DMS79 (cell line): ENCODE measurements at places on chromosomes 16 and 17.

DNA sequence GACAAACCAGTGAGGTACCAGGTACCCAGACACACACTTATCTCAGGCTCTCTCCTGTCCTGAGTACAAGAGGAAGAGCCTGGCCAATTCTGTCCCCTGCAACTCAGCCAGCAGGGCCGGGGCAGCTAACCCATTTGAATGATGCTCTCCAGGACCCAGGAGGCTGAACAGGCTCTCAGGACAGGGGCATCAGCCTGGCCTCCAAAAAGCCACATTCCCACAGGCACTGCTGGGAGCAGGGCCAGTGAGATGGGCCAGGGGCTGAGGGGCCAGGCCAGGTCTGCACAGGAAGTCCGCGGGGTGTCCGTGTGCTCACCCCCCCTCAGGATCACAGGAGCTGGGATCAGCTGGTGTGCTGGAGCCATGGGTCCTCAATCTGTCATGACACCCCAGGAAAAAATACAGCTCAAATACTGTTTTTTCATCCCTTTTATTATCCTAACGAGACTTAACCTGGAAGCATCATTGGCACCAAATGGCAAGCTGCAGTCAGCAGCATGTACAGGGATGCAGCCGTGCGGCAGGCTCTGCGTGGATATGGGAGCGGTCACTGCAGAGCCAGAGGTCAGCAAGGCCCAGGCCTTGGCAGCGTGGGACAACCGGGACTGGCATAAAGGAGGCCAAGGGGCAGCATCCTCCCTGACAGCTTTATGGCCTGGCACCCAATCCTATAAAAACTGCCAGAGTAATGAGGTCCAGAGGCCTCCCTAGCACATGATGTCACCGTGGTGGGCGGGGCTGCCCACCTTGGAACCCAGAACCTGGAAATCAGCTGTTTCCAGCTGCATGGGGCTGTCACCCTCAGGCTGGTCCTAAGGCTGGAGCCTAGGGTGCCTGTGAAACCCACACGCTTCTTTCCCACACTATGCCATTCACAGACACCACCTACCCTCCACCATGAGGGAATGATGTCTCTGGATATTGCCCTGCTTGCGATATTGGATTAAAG, 276.7 kb downstream of the C16orf95 start:
- no peak for DNase-seq

DNA sequence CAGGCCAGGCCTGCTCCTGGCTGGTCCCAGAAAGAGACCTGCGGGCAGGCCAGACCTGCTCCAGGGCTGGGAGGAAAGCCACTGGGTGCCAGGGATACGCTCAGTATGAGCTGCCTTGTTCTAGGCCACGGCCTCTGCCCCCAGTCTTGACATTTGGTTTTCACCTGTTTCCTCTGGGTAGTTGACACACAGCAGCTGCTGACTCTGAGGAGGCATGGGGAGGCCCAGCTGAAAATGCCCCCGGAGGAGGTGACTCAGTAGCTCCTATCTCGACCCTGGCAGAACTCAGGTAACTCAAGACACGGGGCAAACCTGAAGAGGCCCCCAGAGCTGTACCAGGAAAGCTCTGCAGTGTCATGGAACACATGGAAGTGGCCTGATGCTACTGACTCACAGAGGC, 13.9 kb upstream of the ADGRG1 start:
- no peak for DNase-seq

GRCh38 chr16:1097800-1098199, 1.8 kb upstream of the C1QTNF8 start:
- DNase-seq, result no peak

DNA sequence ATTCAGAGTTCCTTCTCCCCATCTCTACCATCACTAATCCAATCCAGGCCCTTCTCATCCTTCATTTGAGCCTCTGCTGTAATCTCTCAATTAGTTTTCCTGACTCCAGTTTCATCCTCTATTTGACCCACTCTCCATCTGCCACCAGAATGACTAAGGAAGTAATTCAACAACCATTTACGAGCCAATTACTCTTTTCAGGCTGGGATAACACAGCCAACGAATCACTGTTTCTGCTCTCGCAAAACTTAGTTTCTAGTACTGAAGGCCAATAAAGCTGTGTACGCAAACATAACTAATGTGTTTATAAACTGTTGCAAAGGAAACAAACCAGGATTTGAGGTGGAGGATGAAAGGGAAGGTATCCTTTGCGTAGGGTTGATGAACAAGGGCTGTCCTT, 53.7 kb downstream of the MAP2K6 start:
- no peak for DNase-seq

DNA sequence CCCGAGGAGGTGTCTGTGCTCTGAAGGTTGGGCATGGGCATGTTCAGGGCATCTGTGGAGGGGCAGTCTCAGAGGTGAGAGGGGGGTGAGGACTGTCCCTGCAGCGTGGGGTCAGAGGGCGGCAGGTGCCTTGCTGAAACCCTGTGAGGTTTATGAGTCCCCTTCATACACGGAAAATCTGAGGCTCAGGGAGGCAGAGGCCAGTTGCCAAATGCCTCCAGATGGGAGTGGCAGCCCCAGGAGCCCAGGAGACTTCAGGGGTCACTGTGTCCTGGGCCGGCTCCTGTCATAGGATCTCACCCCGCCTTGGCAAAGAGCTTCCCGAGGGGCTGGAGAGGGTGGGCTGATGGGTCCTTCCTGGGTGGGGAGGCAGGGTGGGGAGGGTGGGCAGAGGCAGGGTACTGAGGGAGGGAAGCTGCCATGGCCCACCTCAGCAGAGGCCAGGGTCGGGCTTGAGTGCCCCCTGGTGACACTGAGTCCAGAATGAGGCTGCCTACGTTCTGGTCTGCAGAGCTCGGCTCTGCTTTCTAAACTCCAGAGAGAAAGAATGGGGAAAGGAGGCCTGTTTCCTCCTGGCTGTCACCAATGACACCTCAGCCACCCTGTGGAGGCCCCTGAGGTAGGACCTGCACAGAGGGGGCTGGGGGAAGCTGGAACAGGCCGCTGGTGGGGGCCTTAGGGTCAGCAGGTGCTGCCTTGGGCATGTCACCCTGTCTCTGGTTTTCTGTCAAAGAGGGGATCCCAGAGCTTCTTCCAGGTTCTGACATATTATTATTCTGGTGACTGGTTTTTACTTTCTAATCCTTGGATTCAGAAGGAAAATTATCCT, 1.1 kb downstream of the LGALS9 start:
- DNase-seq, result no peak

DNA sequence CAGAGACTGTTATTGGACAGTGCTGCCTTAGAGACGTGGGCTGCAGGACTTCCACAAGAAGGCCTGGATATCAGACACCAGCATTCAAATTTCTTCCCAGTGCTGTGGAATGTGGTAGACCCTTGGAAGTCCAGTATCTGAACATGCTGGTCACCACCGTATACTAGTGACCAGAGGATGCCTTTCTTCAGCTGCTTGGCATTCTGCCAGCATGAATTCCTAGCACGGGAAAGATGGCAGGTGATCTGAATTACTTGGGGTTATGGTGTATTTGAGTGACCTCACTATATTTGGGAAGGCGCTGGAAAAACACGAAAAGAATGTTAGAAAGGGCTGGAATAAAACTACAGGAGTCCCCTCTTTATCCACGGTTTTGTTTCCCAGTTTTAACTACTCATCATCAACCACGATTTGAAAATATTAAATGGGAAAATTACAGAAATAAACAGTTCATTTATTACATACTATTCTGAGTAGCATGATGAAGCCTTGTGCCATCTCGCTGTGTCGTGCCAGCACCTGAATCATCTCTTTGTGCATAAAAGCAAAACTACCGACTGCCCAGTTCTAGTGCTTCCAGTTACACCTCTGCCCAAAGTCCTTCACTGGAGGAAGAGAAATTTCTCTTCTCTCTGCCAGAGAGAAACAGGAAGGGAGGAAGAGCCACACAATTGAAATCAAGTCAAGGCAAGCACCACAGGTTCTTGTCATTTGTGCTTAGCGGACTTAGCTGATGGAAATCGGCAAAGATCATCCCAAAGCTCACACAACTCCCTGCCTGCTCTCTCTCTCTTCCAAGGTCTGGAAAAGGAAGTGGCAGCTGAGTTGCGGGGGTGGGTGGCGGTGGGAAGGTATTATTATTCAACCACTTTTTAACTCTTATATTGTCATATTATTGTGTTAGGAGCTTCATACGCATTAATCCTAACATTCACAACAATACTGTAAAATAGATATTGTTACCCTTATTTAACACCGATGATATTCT, 1.4 kb upstream of the CHST4 start:
- DNase-seq, result no peak

DNA sequence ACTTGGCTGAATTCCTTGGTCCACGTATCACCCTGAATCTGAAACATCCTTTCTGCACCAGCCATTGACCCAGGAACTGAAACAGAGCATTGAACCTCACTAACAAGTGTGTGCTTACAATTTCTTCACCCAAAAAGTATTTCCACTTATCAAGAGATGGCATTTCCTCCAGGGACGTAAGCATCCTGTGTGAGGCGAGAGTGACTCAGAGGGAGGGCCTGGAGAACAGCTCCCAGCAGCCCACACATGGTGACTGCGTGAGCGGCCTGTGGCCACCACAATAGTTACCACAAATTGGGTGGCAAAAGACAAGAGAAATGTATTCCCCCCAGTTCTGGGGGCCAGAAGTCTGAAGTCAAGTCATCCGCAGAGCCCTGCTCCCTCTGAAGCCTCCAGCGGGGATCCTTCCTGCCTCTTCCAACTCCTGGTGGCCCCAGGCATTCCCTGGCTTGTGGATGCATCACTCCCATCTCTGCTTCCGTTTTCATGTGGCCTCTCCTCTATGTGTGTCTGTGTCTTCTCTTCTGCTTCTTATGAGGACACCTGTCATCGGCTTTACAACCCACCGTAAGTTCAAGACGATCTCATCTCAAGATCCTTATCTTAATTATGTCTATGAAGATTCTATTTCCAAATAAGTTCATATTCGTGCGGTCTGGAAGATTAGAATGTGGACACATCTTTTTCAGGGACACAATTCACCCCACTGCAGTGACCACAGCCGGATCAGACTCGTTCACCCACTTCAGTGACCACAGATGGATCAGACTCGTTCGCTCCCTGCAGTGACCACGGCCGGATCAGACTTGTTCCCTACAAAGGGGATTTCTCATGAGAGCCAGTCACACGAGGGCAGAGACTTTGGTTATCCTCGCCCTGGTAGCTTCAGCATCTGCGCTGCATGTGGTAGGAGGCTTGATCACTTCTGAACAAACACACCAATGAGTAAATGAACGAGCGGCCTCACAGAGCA, 122.6 kb upstream of the FOXF1 start:
- no peak for DNase-seq

- peak; percentile 8 for DNase-seq
Observed at GRCh38 chr16:13923703-13924298, 3.8 kb downstream of the ERCC4 start.

- no peak for DNase-seq
Observed at GRCh38 chr16:23668225-23668624, 10.5 kb upstream of the PLK1 start.

GRCh38 chr17:36212966-36213365, 2.1 kb downstream of the CCL4L2 start:
- DNase-seq, result no peak

DNA sequence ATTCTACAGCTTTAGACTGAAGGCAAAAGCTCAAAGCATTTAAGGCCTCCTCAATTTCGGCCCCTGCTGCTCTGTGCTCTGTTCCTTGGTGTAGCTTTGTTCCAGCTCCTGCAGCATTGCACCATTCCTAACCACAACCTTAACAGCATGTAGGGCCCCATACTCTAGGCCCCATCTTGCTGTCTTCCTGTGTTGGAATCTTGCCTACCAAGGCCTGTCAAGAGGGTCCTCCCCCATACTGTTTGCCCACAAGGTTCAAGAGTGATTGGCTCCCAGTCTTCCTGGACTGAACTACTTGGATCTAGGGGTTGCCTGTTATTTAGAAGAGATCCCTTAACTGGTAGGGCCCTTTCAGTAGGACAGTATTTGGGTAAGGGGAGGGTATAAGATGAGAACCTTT, 26.8 kb downstream of the TRPV2 start:
- DNase-seq, result no peak

DNA sequence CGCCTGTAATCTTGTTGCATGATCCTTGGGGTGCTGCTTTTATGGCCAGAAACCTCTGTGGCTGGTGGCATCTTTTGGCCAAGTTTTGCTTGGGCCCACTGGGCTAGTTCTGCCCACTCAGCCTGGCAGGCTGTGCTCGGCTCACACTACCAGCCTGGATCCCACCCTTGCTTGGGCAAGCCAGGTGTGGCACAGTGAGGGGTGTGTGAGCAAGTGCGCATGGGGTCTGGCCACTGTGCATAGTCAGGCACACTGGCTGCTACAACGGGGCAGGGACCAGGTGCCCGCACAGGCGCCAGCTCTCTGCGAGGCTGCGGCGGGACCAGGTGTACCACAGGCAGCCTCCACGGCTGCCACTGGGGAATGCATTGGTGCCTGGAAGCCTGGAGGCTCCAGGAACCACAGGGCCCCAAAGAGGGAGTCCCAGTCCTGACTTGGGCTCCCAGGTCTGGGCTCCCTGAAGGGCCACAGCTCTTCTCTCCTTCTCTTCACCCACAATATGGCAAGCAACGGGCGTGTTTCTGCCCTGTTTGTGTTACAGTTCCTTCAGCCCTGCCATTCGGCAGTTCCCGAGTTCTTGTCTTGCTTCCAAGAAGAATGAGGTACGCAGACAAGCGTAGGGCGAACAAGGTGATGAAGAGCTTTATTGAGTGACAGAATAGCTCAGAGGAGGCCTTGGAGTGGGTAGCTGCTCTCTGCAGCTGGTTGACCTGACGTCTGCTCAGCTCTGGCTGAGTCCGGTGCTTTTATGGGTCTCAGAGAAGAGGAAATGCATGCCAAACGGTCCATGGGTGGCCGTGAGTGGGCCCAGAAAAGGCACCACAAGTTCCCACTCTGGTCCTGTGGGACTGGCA, 26.7 kb upstream of the PRM1 start:
- DNase-seq, result no peak

- DNase-seq, result no peak
Observed at GRCh38 chr17:28372945-28373274, 1.4 kb downstream of the SARM1 start.

DNA sequence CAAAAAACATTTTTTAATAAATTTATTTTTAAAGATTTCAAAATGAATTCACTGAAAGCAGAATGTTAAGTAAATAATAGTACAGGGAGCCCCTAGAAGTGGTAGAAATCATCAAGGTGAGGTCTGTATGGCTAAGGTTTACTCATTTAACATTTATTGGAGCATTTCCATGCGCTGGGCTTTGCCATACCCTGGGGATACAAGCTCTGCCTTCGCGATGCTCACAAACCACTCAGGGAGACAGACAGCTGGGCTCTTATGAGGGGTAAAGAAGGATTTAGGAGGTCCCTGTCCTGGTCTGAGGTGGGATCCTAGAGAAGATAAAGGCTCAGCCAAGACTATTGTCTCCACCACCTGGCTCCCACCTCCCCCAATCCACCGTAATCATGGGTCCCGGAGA, 11.3 kb upstream of the LPCAT2 start:
- DNase-seq, result no peak

- no peak for DNase-seq
Observed at GRCh38 chr17:58004060-58004459, 3.0 kb downstream of the SRSF1 start.

DNA sequence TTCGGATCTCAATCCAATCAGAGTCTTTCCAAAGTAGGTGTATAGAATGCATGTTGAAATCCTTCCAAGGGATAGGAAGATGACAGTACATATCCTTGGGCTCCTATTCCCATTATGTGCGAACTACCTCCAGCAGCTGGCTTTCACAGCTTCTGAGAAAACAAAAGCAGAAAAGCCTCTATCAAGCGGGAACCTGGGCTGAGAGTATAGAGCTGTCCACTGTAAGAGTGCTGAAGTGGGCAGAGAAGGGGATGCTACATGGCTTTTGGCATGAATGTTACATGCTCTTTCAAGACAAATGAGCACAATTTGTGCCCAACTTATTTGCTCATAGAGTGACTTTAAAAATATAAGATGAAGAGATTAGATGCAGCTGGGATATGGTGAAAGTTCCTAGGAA, 993.5 kb downstream of the CDH8 start:
- no peak for DNase-seq
